Stimulated activated naive CD8-positive, alpha-beta T cell treated with anti-CD3 and anti-CD28 coated beads, Interleukin-15, Interleukin-2, amounts not matched to agents 100 U/mL and 50 U/mL, for 24 hours (primary cell): ENCODE measurements at places on chromosomes 11 and 22.

DNA sequence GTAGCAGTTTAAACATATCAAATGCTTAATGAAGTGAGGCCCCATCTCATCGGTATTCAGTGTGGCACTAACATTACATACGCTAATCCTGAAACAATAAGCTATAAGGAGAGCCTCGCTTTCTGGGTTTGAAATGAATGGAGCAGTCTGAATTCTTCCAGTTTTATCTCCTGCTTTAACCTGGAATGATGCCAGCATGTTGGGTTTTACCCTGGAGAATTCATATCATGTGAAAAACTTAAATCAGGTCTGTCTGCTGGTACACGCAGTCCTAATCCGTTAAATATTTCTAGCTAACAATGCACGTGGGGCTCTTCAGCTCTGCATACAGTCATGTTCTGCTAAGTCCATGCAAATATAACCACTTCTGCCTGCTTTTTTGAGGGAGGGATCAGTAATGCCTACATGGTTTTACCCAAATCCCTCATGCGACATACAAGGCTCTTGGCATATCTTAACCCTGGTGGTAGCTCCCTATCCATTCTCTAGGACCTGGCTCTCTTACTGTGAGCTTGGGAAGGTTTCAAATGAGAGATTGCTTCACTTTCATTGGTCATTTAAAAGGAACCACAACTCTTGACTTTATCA, 92.7 kb downstream of the COMMD9 start:
- no peak for DNase-seq

- no peak for DNase-seq
Measured at GRCh38 chr11:30741039-30741550, 154.9 kb upstream of the MPPED2 start.

GRCh38 chr11:34620820-34621792, at the start of gene EHF:
TSS of gene EHF (plus strand) at chr11:34621093. CDS start at chr11:34642631, 21,538 bp downstream.
- DNase-seq: no peak

DNA sequence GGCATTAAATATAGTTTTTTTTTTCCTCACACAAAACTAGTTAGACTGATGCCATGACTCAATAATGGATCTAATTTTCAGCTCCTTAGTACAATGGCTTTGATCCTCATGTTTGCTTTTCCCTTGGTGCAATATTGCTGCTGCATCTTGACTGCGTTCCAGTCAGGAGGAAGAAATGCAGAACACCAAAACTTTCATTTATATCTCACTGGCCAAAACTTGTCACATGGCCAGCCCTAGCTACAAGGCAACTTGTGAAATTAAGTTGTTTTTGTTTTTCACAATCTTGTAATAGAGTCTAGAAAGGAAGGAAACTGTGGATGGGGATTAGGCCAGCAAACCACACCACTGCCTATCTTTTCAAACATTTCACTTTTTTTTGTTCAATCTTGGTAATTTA, 36.7 kb downstream of the SMC1B start:
- DNase-seq: no peak

DNA sequence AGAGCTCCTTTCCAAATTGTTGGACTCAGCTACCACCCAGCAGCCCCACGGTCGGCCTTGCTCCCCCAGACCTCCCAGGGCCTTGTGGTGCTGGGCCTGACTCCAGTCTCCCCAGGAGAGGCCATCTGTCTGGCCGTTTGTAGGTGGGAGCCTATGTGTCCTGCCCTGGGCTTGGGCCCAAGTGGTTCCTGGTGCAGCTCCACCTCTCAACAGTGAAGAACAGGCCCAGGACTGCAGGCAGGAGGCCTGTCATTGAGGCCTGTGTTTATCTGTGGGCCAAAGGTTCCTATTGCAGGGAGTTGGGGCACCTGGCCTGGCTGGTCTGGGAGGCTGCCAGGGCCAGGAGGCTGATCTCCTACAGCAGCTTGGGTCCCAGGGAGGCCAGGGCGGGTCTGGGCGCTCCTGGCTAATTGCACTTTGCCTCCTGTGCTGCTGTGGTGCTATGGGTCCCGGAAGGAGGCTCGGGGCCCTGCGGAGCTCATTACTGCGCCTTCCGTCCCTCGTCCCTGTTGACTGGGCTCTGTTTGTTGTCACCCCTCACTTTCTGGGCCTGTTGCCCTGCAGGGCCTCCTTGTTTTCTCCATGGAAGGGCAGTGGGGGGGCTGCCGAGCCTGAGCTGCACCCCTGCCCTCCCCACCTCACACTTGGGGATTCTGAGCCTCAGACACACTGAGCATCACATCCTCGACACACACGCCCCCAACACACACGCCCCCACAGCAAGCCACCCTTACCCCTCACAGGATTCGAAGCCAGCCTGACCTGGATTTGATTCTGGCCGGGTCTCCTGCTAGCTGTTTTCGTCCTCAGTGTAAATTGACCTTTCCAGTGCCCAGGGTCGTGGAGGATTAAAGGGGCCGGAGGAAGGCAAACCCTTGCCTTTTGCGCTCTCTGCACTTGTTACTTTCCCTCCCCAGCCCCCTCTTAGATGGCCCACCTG, 6.8 kb upstream of the OMP start:
- no peak for DNase-seq

- DNase-seq: no peak
Measured at GRCh38 chr11:68026391-68027105, 3.9 kb upstream of the NDUFS8 start.

DNA sequence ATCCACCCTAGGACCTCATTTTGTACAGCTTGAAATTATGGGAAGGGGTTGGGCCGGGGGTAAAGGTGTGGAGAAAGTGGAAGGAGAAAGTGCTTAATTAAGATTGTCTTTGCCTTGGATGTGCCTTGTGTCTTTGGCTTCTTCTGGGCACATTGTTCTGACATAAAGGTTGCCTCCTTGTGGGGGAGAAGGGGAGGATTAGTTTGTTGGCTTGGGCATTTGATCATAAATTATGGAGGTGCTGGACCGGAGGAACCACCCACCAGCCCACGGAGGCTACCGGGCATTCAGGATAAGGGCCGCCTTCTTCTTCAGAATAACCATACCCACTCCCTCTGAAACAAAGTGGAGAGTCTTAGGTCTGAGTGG, 1.3 kb downstream of the PAFAH1B2 start:
- DNase-seq: peak; percentile 22
